Colonic mucosa (tissue), 4 donors: ENCODE measurements at places on chromosomes 2 and 18. TPM values are rescaled to one million over a fixed set of nuclear protein-coding genes. Genes with fewer than 3 reads are reported as not detected.

GRB14 gene
- total RNA-seq, result 2.0 TPM

GRCh38 chr2:231686192-231687100 is 21.9 kb upstream of the PTMA start:
- no peaks in the 10 kb centered on the region for H3K36me3 ChIP-seq
- no peaks in the 10 kb centered on the region for H3K27me3 ChIP-seq

GRCh38 chr18:60040971-60041370 is 141.2 kb downstream of the PMAIP1 start:
- no peak overlapping the region for H3K27ac ChIP-seq
- no peak for DNase-seq
- no peaks in the 10 kb centered on the region for H3K27me3 ChIP-seq
- no peaks in the 10 kb centered on the region for H3K36me3 ChIP-seq
- no peaks in the 10 kb centered on the region for H3K4me1 ChIP-seq

FBXO11 gene
- 47.7 TPM for total RNA-seq

- no peak overlapping the region for H3K27ac ChIP-seq
- no peaks in the 10 kb centered on the region for H3K36me3 ChIP-seq
- H3K27me3 ChIP-seq, result no peaks in the 10 kb centered on the region
- no peak for DNase-seq
- no peak overlapping the region for H3K4me3 ChIP-seq
- H3K4me1 ChIP-seq, result no peaks in the 10 kb centered on the region
Measured at GRCh38 chr18:40415176-40415791, 1539.8 kb upstream of the PIK3C3 start.

- no peaks in the 10 kb centered on the region for H3K27me3 ChIP-seq
- no peaks in the 10 kb centered on the region for H3K36me3 ChIP-seq
- no peaks in the 10 kb centered on the region for H3K4me1 ChIP-seq
- peak; percentile 43 for DNase-seq
- no peak overlapping the region for H3K27ac ChIP-seq
- no peak overlapping the region for H3K4me3 ChIP-seq
Measured at GRCh38 chr2:205188239-205189138, 493.8 kb upstream of the NRP2 start.

DNA sequence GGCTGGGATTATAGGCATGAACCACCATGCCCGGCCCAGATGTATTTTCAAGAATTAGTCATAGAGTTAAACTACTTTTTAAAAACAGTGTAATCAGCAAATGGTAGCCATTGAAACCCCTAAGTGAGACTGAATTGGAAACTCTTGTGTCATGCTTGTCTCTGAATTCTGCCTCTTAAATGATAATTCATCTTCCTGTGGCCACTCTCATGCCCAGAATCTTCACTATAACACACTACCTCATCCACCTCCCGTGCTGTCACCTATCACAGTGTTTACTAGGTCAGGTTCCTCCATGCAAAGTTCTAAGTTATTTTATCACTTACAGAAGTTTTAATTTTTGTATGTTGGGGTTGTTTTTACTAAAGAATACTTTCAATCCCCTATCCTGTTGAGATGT is 197.5 kb downstream of the PHLPP1 start:
- H3K4me3 ChIP-seq, result no peak overlapping the region
- H3K4me1 ChIP-seq, result no peaks in the 10 kb centered on the region
- H3K27me3 ChIP-seq, result no peaks in the 10 kb centered on the region
- no peak overlapping the region for H3K27ac ChIP-seq
- H3K36me3 ChIP-seq, result no peaks in the 10 kb centered on the region

CTAGE1 gene
- not detected for total RNA-seq

- H3K4me3 ChIP-seq, result no peak overlapping the region
- no peaks in the 10 kb centered on the region for H3K4me1 ChIP-seq
- H3K36me3 ChIP-seq, result no peaks in the 10 kb centered on the region
Measured at GRCh38 chr2:41488888-41489287, 558.9 kb upstream of the PKDCC start.

GRCh38 chr2:184413671-184414229 is 184.6 kb upstream of the ZNF804A start:
- no peak for DNase-seq
- no peak overlapping the region for H3K4me3 ChIP-seq
- H3K36me3 ChIP-seq, result no peaks in the 10 kb centered on the region
- H3K27ac ChIP-seq, result no peak overlapping the region
